ENCODE measurements at places on chromosomes 6 and 20. TPM values are rescaled to one million over a fixed set of nuclear protein-coding genes. Genes with fewer than 3 reads are reported as not detected.

The OR2H2 gene
- total RNA-seq, result not detected

The HACE1 gene
- total RNA-seq, result 18.1 TPM

The UQCC2 gene
- total RNA-seq, result 29.7 TPM

The TBC1D20 gene
- total RNA-seq, result 38.5 TPM

The XKR7 gene
- total RNA-seq, result not detected

The LY6G5C gene
- total RNA-seq, result 0.43 TPM

The ZNF311 gene
- total RNA-seq, result 1.9 TPM

The TAF11 gene
- total RNA-seq, result 14.2 TPM

Data from smooth muscle cell of bladder (primary cell).